GM19239 (cell line): ENCODE measurements at places on chromosomes 16 and 17.
A peak's percentile ranks its signal among the peaks of the same experiment; 100 is the strongest.

- no peak for DNase-seq
These were observed 364.1 kb downstream of the FOXL1 start for GRCh38 chr16:86942151-86943051.

DNA sequence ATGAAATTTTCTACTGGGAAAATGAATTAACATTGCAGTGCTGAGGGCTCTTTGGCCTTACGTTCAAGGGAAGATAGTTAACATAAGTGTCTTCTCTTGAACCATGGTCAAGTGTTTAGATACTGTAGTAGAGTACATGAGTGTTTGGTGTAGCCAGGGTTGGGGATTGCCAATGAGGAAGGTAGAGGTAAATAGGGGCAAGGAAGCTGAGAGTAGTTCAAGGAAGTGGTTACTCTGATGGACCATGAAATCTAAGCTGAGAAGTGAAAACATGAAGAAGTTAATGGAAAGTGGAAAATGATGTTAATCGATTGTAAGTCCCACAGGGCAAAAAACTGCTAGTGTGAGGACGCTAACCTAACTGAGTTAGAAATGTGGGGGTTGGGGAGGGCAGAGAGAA is 249.6 kb upstream of the AXIN2 start:
- DNase-seq, result no peak

- DNase-seq, result no peak
These were observed 8.0 kb downstream of the SECTM1 start for GRCh38 chr17:82325286-82326180.

DNA sequence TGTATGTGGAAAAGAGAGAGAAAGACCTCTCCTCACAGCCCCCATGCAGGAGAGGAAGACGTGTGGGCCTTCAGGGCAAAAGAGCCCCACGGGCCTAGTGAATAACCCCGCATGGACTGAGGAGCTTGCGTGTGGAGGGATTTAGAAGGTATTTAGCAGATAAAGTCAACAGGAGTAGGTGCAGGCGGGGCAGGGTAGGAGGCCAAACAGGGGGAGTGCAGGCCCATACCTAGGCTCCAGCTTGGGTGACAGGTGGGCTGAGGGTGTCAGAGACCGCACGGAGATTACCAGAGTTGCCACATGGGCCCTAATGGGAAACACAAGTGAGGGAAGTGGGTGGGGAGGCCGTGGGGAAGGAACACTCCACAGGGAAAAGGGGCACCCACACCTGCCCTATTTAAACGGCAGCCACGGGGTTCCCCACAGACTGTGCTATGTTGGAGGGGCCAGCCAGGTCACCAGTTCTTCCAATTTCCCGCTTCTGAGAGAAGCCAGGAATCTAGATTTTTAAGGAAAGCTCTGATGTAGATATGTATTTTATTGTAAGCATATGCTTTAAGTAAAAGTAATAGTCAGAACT is 8.2 kb upstream of the CNGB1 start:
- DNase-seq, result no peak

GRCh38 chr17:47959825-47960655 is 2.4 kb upstream of the PRR15L start:
- DNase-seq, result no peak

GRCh38 chr17:79207960-79208359 is 133.3 kb downstream of the ENGASE start:
- no peak for DNase-seq

GRCh38 chr17:19357761-19358160 is 4.8 kb downstream of the B9D1 start:
- DNase-seq, result no peak

GRCh38 chr16:1309888-1310831 is 724 bp downstream of the UBE2I start:
- DNase-seq, result peak; percentile 60

DNA sequence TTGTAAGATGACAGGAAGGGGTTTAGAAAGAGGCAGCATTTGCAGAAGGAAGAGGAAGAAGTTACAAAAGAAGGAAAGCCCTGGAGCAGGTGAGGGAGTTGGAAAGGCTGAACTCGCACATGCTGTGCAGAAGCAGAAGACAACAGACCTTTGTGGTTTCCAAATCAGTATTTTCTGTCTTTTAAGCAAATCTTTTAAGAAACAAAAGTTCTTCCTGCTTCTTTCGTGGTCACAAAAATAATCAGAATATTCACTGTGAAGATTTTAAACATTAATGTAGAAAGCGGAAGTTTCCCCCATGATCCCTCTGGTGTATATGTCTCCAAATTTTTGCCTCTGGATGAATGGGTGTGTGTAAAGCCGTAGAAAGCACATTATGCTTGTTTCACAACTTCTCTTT is 25.8 kb downstream of the ZNRF1 start:
- no peak for DNase-seq

GRCh38 chr17:72554508-72554907 is 433.7 kb downstream of the SOX9 start:
- DNase-seq, result no peak

DNA sequence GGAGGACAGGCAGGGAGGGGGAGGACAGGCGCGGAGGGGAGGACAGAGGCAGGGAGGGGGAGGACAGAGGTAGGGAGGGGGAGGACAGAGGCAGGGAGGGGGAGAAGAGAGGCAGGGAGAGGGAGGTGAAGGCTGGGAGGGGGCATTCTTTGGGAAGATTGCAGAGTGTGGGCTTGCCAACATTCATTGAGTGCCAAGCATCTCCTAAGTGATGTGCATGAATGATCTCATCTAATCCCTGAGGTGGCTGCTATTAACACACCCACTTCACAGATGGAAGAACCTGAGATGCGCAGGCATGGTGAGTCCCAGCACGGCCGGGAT is 58.3 kb downstream of the NT5M start:
- no peak for DNase-seq

DNA sequence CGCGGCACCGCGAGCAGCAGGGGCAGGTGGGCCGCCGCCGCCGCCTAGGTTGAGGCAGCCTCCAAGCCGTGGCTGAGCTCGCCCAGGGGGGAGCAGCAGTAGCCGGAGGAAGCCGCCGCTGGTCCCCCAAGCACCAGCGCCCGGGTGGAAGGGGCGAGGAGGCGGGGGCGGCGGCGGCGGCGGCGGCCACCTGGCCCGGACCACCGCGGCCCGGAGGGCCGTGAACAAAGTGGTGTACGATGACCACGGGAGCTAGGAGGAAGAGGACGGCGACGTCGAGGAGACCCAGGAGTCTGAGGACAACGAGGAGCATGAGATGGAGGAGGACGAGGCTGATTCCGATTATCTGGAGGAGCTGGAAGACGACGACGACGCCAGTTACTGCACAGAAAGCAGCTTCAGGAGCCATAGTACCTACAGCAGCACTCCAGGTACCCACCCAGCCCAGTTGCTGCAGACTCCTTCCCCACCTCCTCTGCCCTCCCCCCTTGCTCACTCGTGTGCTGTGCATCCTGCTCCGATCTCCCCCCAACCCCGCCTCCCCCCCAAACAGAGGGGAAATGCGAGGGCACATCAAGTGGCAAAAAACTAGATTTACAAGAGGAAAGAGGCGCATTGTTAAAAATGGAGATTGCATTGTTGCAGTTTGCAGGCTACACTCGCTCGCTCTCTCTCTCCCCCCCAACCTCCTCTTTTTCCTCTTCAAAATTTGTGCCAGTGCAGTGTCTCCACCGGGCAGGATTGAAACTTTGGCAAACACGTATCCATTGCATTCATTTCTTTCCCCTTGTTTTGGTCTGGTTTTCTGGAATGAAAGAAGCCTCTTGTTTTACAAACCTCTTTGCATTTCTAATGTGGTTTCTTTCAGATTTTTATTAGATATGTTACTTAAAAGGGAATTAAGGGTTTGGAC is 41.8 kb upstream of the AMZ2 start:
- DNase-seq, result no peak

- DNase-seq, result no peak
These were observed 202.2 kb upstream of the NLRP1 start for GRCh38 chr17:5786510-5786875.

- DNase-seq, result no peak
These were observed 23.4 kb downstream of the GINS2 start for GRCh38 chr16:85665373-85665740.

DNA sequence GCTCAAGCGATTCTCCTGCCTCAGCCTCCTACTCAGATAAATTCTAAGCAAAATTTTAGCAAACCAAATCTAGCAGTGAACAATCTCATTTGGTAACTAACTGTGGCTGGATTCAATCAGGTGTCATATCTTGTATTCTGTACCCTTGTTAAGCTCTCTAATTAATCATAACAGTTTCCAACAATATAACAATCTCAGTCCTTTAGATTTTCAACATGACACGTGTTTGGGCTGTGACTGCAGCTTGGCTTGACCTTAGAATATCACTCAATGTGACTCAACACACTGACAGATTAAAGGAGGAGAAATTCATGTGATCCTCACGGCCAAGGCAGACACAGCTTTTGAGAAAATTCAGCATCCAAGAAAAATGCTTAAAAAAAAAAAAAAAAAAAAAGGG is 133.6 kb downstream of the BANP start:
- no peak for DNase-seq

- DNase-seq, result no peak
These were observed 321.0 kb downstream of the CPPED1 start for GRCh38 chr16:12482455-12483220.

- DNase-seq, result no peak
These were observed 33.5 kb upstream of the SKAP1 start for GRCh38 chr17:48463526-48463925.
